IMR-90 (cell line): ENCODE measurements at places on chromosomes 13 and 19.
A peak's percentile ranks its signal among the peaks of the same experiment; 100 is the strongest.

- DNase-seq: peak; percentile 62
Measured at GRCh38 chr19:6516659-6517291, 14.1 kb upstream of the TNFSF9 start.

DNA sequence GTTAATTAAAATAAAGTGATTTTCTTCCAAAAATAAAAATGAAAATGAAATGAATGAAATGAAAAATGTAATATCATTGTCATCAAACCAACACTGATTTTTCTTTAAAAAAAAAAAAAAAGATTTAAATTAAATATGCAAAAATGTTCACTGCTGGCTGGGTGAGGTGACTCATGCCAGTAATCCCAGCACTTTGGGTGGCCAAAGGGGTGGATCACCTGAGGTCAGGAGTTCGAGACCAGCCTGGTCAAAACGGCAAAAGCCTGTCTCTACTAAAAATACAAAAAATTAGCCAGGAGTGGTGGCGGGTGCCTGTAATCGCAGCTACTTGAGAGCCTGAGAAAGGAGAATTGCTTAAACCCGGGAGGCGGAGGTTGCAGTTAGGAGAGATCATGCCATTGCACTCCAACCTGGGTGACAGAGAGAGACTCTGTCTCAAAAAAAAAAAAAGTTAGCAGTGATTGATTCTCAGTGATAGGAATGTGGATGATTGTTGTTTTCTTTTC lies 44.6 kb upstream of the LSM14A start:
- DNase-seq: no peak

- no peak for DNase-seq
Measured at GRCh38 chr13:112446867-112447266, 70.7 kb downstream of the SPACA7 start.

DNA sequence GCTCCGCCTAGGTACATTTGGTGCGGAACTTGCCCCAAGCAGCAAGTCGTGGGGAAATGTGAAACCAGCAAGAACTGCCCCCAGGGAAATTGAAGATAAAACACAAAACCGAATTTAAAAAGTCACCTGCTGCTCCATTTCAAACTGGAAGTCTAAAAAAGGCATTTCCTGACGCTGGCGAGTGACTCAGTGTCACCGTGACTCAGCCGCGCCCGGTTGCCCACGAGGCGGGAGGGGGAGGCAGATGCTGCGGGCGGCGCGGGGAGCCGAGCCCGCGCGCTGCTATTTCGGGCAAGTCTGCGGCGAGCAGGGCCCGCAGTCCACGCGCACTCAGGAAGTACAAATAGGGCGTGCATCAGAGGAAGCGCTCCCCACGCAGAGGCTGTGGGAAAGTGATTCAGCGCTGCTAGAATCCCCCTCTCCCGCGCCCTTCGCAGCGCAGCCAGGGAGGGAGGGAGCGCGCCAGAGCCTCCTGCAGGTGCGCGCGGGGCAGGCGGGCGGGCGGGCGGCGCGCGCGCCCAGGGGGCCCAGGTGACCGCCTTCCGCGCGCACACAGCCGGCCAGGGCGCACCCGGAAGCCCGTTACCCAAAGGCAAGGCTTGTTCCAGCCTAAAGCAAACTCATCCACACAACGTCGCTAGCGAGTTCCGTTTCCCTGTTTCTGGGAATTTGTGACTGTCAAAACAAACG lies 168.8 kb downstream of the COL4A1 start:
- peak; percentile 79 for DNase-seq

- DNase-seq: no peak
Measured at GRCh38 chr13:63011996-63012395, 1596.3 kb upstream of the PCDH20 start.

DNA sequence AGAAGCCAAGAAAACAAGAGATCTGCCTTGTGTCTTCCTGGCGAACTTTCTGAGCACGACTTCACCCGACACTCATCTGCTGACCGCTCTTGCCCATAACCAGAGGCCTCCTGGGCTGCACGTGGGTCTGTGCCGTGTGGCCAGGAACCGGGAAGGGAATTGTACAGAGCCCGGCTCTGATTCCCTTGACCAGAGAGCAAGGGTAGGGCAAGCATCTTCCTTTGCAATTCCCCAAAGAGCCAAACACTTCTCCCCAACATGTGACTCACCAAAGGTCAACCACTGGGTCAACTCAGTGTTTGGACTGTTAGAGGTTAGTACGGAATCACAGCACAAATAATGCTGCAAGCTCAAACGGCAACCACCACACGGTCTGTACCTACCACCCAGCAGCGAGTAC lies 48.9 kb downstream of the KLF2 start:
- peak; percentile 83 for DNase-seq

DNA sequence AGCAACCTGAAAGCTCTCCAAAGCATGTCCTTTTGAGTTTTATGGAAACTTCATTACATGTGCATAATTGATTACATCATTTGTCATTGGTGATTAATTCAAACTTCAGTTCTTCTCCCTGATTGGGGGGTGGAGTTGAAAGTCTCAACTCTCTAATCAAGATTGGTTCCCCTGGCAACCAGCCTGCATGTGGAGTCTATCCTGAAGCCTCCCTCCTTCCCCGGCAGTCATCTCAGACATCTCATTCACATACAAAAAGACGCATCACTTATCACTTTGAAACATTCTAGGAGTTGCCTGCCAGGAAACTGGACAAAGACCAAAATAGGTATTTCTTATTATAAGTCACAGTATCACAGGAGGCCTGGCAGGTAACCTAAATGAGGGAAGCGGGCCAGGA lies 50.5 kb downstream of the TEX26 start:
- no peak for DNase-seq

DNA sequence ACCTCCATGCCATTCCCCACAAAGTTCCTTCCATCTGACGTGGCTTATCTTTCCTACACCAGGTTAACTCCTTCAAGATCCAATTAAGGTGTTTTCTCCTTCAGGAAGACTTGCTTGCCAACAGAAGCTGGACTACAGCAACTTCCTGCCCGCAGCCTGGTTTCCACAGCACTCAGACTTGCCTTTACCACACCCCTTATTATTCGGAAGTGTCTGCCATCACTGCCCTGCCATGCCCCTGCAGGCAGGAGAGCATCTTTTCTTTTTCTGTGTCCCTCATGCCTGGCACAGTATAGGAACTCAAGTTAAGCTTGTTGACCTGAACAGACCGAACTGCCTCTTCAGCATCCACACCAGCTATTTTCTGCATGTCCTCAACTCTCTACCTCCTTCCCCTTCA lies 168.0 kb downstream of the FOXO1 start:
- no peak for DNase-seq

DNA sequence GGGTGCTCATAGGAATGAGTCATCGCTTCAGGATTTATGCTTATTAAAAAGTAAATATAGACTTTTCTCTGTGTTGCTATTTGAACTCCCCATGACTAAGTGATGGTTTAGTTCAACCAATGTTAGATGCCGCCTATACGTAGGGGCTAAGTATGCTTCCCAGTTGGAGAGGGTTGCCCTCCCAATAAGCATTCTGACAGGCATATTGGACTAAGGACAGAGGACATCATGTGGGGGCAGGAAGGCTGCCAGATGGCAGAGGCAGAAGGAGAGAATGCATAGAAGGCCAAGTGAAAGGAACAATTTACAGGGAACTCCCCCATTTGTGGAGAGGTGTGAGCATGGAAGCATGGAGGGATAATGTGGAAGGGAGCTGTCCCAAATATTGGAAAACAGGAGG lies 318.4 kb upstream of the OBI1 start:
- DNase-seq: no peak

DNA sequence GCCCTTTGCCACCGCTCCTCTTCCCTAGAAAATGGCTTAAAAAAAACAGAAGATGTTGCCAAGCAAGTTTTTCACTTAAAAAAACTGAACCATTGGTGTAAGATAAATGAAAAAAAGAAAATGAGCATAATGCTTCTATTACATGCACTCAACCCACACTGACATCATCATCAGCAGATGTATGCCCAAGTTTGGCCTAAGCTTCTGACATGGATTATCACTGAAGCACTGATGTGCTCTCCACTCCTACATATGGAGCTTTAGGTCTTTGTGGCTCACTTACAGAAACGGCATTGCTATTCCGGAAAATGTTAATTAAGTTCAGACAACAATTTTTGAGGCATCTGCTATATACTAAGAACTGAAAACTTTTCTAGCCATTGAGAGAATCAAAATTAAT lies 8.0 kb downstream of the RXFP2 start:
- no peak for DNase-seq

GRCh38 chr19:4962085-4962619 lies 6.8 kb upstream of the KDM4B start:
- no peak for DNase-seq

DNA sequence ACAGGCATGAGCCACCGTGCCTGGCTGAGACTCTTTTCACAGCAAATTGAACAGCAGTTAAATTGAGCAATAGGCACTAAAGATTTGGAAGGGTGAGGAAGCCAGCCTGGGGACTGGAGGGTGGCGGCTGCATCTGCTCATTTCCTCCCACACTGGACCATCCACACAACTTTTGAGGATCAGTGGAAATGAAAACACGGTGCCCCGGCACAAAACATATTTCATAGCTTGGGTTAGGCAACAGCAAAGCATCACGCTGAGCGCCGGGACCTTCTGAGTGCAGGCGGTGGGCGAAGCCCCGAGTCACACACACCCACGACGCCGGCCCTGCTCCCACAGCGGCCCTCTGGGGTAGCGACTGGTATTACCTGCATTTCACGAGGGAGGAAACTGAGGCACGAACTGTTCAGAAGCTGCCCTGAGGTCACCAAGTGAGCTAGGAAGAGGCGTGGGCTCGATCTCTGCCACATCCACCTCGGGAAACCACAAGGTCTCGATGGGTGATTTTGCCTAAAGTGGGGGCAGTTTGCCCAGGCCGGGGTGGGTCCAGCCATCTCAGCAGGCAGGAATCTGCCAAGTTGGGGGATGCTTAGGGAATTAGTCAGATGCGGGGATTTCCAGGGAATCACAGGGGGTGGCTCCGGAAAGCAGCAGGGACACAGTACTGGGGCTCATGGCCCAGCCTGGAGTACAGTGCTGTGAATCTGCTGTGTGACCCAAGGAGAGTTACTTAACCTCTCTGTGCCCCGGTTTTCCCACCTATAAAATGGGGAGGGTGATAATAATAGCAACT lies 3.5 kb upstream of the SBNO2 start:
- DNase-seq: peak; percentile 97

- peak; percentile 76 for DNase-seq
Measured at GRCh38 chr13:32255724-32256109, 59.4 kb downstream of the ZAR1L start.

DNA sequence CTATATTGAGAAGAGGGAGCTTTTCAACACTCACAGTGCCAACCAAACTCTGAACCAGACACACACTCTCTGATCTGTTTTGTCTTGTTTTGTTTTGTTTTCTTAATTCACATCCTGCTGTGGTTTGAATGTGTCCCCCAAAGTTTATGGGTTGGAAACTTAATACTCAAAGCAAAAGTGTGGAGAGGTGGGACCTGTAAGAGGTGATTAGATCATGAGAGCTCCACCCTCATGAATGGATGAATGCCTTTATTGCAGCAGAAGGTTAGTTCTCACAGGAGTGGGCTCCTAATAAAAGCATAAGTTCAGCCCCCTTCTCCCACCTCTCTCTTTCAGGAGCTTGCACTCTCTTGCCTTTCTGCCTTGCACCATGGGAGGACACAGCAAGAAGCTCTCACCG lies 957.1 kb downstream of the PCDH9 start:
- no peak for DNase-seq

GRCh38 chr19:42306646-42307045 lies 4.2 kb upstream of the PAFAH1B3 start:
- DNase-seq: no peak

DNA sequence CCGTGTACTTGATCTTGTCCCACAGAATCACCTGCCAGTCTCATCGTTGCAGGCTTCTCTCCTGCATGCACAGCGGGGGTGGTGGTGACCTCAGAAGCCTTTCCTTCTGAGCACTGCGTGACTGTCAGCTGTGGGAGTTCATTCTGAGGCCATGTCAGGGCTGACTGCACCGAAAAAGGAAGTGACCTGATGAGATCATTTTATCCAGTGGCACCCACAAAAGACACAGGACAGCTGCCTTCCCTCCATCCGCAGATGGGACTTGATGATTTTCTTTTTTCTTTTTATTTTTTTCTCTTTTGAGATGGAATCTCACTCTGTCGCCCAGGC lies 89.7 kb downstream of the RAB20 start:
- DNase-seq: peak; percentile 37

DNA sequence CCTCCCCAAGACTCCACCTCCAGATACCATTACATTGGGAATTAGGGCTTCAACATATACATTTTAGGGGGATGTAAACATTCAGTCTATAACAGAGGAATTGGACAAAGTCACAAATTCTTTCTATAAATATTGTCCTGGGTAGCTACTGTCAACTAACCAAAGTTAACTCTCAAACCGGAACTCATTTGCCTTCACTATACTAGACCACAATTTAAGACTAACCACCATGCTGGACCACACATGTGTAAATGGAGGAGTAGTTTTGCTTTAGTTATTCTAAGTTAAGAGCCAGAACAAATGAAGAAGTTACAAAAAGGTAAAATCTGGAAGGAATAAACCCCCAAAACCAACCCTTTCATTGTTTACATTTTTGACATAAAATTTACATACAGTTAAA lies 222.8 kb downstream of the NDFIP2 start:
- DNase-seq: no peak

GRCh38 chr19:1266129-1266915 lies 2.8 kb upstream of the CIRBP start:
- DNase-seq: peak; percentile 78

GRCh38 chr13:31172535-31172934 lies 10.8 kb upstream of the HSPH1 start:
- DNase-seq: peak; percentile 84

DNA sequence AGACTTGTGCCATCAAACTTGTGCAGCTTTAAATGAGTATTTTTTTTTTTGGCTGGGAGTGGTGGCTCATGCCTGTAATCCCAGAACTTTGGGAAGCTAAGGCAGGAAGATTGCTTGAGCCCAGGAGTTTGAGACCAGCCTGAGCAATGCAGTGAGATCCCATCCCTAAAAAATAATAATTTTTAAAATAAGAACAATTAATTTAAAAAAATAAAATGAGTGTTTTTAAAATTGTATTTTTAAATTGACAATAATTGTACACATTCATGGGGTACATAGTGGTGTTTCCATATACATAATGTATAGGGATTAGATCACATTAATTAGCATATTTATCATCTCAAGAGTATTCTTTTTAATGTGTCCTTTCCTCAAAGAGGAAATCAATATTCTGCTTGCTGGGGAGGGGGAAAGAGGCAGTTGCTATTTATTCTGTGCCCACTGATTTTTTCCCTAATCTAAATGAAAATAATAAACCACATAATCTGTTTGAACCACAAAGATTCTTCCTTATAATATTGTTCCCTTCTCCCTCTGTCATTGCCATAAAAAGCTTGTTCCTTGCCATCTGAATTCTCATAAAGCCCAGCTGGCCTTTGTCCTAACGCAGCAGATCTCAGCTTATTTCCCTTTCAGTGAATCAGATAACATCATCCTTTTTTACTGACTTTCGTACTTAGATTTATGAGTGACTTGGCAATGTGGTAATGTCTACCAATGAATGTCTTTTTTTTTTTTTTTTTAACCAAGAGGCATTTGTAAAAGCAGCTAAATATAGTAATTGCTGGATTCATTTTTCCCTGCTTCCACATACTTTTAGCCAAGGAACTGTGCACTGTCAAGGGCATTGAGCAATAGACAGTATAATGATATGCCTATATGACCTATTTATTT lies 81.8 kb upstream of the RUBCNL start:
- no peak for DNase-seq
